Pulmonary artery endothelial cell (primary cell): ENCODE measurements at places on chromosomes 4 and X. TPM values are rescaled to one million over a fixed set of nuclear protein-coding genes. Genes with fewer than 3 reads are reported as not detected.

The SPRY1 gene
- total RNA-seq = 20.5 and 33.1 TPM in 2 replicates

The WDR17 gene
- under 0.01 and 0.32 TPM in 2 replicates for total RNA-seq

The GLUD2 gene
- total RNA-seq = 3.5 and 3.7 TPM in 2 replicates

GRCh38 chr4:60502733-60503132 is 697.4 kb upstream of the ADGRL3 start:
- no peak for DNase-seq

GRCh38 chrX:110168585-110168984 is 149.3 kb downstream of the AMMECR1 start:
- DNase-seq = no peak

- no peak for DNase-seq
Measured at GRCh38 chr4:29131304-29131703, 1588.9 kb upstream of the PCDH7 start.

DNA sequence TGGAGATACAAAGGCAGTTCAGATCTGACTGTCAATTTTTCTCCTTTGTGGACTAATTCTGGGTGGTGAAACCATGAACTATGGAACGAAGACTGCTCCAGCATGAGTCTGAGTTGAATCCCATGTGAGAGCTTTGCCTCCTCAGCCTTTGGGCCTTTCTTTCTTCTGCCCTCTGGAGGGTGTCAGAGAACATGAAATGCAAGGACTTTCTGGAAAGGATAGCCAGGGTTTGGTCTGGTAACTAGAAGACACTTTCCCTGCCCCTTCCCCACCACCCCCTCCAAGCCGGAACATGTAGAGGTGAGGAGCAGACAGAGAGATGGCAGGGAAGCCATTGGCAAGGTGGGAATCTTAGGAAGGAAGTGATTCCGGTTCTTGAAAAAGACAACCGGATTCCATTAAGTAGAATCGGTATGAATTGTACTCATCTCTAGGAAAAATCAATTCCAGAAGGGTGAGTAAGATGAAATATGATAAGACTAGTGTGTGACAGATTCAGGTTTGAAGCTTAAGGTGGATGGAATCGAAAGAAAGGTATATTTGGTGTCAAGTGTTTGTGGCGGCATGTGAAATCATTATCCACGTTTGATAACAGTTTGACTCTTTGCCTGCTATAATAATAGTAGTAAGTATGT is 19.0 kb downstream of the FHL1 start:
- DNase-seq = no peak

DNA sequence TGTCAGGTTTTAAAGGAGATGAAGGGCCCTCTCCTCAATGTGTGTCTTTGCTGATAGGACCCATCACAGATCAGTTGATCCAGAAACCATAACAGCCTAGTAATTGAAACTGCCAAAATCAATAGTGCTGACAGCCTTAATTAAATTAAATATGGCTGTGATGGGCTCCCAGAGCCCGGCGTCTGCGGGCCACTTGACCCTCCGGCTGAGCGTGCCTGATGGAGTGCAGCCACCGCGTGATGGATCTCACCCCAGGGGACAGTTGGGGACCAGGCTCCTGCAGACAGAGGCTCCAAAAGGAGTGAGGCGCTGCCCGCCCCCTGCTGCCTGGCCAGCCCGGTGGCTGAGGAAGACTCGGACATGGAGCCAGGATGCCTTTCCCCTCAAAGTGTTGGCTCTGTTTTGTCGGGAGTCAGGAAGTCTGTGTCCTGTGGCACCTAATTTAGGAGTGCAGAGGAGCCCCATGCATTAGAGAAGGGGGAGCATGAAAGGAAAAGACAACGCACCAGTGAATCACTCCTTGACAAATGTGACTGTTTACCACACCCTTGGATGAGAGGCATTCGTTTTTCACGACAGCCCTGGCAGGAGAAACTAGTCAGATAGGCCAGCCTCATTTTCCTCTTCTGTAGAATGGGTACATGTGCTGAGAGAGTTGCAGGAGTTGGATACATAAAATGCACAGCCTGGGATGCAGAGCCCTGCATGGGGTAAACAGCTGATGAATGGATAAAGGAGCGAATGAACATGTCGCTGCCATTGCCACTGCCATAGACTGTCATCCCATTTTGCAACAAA is 40.9 kb upstream of the MSX1 start:
- no peak for DNase-seq

The CXCL5 gene
- 0.13 and 1.3 TPM in 2 replicates for total RNA-seq

The COX7B2 gene
- not detected in 2 replicates for total RNA-seq

- no peak for DNase-seq
Measured at GRCh38 chr4:39323821-39324220, 42.3 kb downstream of the RFC1 start.

DNA sequence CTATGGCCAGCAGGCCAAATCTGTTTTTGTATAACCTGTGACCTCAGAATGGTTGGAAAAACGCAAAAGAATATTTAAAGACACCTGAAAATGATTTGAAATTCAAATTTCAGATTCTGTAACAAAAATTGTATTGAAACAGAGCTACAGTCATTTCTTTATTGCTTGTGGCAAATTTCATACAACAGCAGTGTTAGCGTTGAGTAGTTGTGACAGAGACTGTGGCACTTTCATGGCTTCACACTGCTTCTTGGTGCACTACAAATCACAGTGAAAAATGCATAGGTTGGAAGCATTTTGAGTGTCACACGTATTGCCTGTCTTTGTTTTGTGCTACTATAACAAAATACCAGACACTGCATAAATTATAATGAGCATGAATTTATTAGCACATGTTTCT is 12.2 kb upstream of the PARM1 start:
- DNase-seq = no peak

- no peak for DNase-seq
Measured at GRCh38 chr4:57094832-57095223, 15.4 kb downstream of the IGFBP7 start.

DNA sequence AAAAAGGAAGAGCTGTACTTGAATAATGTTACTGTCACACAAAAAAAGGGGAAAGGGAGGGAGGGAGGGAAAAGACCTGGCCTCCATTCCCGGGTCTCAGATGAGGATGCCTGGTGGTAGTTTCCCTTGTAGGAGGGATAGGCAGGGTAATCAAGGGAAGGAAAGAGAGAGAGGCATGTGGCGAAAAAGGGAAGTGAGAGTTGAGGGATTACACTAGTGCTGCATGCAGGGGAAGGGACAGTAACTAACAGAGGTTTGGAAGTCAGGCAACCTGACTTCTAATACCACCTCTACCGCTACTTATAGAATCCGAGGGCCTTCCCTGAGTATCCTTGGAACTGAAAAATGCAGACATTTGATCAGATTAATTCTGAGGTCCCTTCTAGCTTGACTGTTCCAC is 821.7 kb upstream of the FTHL17 start:
- DNase-seq = no peak

The TET2 gene
- 7.1 and 8.4 TPM in 2 replicates for total RNA-seq

GRCh38 chrX:111180750-111181240 is 84.8 kb downstream of the PAK3 start:
- no peak for DNase-seq

- DNase-seq = no peak
Measured at GRCh38 chr4:40750461-40751258, 905 bp downstream of the NSUN7 start.

The APELA gene
- not detected in 2 replicates for total RNA-seq

- no peak for DNase-seq
Measured at GRCh38 chrX:39336671-39337311, 535.5 kb downstream of the MID1IP1 start.

The ZCCHC12 gene
- total RNA-seq = 0.07 TPM in 1 of 2 replicates, not detected in the other
